Stimulated activated CD8-positive, alpha-beta memory T cell treated with anti-CD3 and anti-CD28 coated beads, Interleukin-4, amount 100 ng/mL, for 1 hour (primary cell): ENCODE measurements at places on chromosomes 5 and 9.

DNA sequence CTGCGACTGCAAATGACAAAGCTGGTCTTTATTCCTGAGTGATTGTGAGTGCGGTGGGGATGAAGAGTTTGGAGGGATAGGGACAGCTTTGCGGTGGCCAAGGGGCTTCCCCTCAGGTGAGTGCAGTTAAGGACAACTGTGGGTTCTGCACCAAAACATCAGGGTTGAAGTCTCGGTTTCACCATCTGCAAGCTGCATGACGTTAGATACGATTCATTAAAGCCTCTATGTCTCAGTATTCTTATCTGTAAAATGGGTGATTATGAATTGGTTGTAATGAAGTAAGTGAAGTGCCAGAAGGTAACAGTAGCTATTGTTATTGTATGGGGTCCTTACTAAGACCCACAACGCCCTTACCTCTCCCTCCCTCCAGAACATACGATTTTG lies 226.8 kb upstream of the DAPK1 start:
- DNase-seq = no peak

DNA sequence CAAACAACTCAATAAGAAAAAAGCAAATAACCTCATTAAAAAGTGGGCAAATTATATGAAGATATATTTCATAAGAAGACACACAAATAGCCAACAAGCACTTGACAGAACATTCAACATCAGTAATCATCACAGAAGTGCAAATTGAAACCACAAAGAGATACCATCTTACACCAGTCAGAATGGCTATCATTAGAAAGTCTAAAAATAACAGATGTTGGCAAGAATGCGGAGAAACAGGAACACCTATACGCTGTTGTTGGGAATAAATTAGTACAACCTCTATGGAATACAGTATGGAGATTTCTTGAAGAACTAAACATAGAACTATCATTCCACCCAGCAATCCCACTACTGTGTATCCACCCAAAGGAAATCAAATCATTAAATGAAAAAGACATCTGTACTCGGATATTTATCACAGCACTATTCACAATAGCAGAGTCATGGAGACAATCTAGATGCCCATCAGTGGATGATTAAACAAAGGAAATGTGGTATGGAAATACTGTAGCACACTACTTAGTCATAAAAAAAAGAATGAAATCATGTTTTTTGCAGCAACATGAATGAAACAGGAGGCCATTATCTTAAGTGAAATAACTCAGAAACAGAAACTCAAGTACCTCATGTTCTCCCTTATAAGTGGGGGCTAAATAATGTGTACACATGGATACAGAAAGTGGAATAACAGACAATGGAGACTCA lies 106.8 kb upstream of the FST start:
- no peak for DNase-seq

GRCh38 chr9:81591791-81592190 lies 97.6 kb downstream of the TLE1 start:
- no peak for DNase-seq

- no peak for DNase-seq
Measured at GRCh38 chr9:115815786-115816185, 337.8 kb upstream of the PAPPA start.

- no peak for DNase-seq
Measured at GRCh38 chr9:97514531-97514930, 13.1 kb downstream of the TMOD1 start.

GRCh38 chr5:132463811-132464155 lies 26.8 kb downstream of the IRF1 start:
- no peak for DNase-seq

- DNase-seq = no peak
Measured at GRCh38 chr5:74356009-74356695, 284.4 kb downstream of the ENC1 start.

GRCh38 chr5:41935544-41935943 lies 10.5 kb downstream of the FBXO4 start:
- no peak for DNase-seq

- no peak for DNase-seq
Measured at GRCh38 chr9:26665666-26666065, 226.9 kb downstream of the CAAP1 start.

GRCh38 chr9:2116073-2116472 lies 100.9 kb downstream of the SMARCA2 start:
- DNase-seq = no peak

DNA sequence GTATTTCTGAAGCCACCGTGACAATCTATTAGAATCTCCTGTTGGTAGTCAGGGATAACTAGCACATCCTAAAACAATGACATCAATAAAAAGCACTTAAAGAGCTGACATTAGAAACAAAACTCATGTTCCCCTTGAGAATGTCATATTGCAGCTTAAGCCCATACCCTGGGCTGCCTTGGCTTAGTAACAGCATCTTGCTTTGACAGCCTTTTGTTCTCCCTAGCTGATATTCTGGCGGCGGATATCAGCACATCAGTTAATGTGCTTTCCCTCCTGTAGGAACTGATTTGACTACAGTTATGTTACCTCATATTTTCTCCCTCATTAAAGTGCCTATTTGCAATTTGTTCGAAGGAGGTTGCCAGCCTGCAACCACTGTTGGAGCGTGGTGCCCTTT lies 214.1 kb downstream of the CD180 start:
- DNase-seq = no peak

DNA sequence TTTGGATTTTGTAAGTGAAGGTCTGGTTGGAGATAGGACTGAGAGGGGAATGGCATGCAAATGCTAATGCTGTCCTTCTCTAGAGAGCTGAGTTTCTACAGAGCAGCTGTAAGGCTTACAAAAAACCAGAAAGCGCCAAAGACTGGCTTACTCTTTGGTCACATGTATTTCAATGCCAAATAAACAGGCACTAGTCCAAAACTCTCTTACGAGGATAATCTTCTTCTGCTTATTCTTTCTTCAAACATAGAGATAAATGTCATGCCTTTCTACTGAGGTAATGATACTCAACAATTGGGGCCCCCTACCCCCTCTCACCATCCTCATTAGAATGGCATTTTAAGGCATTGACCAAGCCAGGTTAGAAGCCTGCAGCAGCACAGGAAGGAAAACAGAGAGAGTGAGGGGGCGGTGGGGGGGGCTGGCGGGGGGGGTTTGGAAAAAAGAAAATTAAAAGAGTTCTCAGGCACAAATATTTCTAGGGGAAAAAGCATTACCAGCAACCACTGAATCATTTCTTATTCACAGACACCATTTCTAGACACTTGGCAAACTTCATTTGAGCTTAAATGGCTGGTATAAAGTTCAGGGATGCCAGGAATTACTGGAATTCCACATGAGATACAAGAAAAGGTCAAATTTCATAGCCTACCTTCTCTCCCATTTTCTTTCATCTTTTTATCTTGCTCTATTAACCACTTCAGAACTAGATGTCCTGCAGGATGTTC lies 34.0 kb downstream of the PUM3 start:
- no peak for DNase-seq

GRCh38 chr5:72440207-72440638 lies 67.0 kb downstream of the ZNF366 start:
- no peak for DNase-seq

- no peak for DNase-seq
Measured at GRCh38 chr5:1929108-1929991, 46.6 kb upstream of the IRX4 start.

GRCh38 chr5:143241892-143242291 lies 161.6 kb downstream of the NR3C1 start:
- DNase-seq = no peak

DNA sequence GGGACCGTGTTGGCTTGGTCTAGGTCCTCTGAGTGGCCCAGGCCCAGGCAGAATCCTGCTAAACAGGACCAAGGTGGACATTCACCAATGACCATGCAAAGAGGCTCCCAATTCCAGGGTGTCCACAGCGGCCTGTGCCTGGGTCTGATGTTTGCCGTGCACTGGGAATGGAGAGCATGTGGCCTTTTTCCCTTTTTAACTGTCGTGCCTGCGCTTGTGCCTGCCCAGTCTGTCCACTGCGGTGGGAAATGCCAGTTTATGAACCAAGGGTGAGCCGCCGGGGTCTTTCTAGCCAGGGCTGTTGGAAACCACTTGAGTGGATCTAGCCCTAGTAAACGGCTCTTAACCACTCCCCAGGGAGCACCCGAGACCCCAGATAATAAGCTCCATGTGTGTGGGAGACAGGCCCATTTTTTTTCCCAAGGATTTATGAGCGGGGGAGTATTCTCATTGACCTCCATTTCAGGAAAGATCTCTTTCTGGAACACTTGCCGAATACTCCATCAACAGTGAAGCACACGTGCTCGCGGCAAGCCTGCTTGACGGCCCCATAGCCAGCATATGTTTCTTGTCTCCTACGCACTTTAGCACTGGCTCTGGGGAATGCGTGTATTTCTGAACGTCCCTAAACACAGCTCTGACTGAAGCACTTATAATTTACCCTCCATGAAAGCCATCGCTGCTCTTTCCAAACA lies 93.2 kb upstream of the PHYKPL start:
- no peak for DNase-seq

- no peak for DNase-seq
Measured at GRCh38 chr5:173001229-173001841, 17.8 kb downstream of the ATP6V0E1 start.

DNA sequence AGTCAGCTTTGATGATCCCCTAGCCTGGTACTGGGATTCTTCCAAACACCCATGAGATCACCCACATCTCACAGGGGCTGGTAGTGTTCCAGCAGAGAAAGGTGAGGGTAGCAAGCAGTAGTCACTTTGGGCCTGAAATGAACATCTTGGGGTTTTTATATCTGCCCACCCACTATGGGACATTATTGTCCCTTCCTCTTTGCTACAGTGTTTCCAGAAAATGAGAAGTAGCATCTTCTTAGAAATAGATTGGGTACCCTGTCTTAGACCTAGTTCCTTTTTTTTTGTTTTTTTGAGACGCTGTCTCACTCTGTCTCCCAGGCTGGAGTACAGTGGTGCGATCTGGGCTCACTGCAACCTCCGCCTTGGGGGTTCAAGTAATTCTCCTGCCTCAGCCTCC lies 249.2 kb upstream of the ANKRD55 start:
- no peak for DNase-seq

GRCh38 chr9:8822667-8823025 lies 1023.1 kb upstream of the DMAC1 start:
- no peak for DNase-seq

DNA sequence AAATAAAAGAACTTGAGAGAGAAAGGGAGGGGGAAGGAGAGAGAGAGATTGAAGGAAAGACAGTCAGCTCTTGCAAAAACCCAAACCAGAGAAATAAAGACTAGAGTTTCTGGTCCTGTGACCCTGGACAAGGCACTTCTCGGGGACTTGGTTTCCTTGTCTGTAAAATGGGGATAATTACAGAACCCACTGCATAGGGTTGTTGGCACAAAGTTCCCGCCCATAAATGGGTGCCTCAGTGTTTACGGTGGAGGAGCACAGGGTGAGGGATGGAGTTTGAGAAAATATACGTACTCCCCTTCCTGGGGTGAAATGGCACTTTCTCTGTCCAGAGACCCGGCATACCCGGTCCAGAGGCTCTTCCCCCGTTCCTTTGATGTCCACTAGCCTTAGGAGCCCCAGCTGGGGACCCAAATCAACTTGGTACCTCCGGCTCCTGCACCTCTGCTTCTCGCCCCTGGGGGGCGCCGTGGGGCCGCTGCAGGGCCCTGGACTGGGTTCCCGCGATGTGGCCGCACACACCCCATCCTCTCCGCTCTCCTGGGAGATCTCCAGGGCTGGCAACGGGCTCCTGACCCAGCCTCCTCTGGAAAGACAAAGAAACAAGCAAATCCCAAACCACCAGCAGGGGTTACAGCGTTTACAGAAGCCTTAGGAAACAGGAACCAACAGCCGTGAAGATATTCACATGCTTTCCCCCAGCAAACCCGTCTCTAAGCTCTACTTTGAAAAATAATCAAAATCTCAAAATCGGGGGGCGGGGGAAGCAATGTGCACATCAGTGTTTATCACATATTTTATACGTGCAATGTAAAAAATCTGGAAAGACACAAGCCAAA lies 26.3 kb downstream of the PTGES start:
- peak; percentile 18 for DNase-seq

DNA sequence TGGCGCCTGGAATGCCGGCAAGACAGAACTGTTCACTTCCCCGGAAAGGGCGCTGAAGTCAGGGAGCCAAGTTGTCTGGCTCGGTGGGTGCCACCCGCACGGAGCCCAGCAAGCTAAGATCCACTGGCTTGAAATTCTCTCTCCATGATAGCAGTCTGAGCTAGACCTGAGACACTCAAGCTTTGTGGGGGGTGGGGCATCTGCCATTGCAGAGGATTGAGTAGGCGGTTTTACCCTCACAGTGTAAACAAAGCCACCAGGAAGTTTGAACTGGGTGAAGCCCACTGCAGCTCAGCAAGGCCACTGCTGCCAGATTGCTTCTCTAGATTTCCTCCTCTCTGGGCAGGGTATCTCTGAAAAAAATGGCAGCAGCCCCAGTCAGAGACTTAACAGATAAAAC lies 277.4 kb downstream of the SLCO4C1 start:
- no peak for DNase-seq

DNA sequence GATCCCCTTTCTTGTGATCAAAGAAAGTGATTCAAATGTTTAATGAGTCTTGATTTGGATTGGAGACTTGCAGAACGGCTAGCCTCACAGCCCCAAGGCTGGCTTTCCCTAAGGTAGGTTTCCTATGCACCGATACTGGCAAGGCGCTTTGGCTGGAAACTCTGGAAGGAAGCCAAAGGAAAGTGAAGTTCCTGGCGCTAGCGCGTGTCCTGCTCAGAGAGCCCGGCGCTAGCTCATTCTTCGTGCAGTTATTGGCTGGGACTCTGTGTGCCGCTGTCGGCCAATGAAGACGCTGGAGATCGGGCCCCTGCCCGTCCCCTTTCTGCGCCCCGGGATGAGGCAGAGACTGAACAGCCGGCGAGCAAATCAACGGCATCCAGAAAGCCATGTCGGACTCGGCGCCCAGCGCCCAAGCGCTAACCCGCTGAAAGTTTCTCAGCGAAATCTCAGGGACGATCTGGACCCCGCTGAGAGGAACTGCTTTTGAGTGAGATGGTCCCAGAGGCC lies at the start of gene PCDHGC3:
TSS of gene PCDHGC3 (plus strand) at position 342 of the 507 bp plus-strand sequence. CDS start at position 493, 151 bp downstream.
- DNase-seq = no peak

- DNase-seq = no peak
Measured at GRCh38 chr5:117667105-117667504, 1092.5 kb upstream of the SEMA6A start.

- DNase-seq = no peak
Measured at GRCh38 chr9:16211946-16212345, 658.5 kb downstream of the BNC2 start.

GRCh38 chr9:73680831-73681230 lies 529.2 kb downstream of the ANXA1 start:
- DNase-seq = no peak

GRCh38 chr5:111562561-111562960 lies 50.2 kb upstream of the STARD4 start:
- DNase-seq = no peak

GRCh38 chr5:6568889-6569288 lies 64.0 kb downstream of the NSUN2 start:
- DNase-seq = no peak

DNA sequence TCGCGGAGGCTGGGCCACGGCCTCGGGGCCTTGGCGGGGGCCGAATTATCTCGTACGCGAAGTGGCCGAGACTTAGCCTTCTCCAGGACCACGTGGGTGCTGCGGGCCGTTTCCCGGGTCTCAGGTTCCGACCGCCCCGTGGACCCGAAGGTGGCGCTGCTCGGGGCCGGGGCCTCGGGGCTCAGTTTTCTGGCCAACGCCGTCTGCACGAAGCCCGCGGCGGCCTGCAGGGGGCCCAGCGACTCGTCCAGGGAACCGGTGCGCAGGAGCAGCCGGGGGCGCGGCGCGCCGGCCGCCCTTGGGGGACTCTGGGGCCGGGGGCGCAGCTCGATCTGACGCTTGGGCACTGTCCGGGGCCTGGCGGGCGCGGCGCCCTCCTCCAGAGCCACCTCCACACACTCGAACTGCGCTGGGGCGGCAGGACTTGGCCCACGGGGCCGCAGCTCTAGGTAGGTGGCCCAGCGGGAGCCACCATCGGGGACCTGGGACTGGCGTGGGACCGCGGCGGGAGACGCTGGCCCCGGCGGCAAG lies 716 bp downstream of the PROB1 start:
- DNase-seq = no peak
